ENCODE measurements at places on chromosomes 2 and 18.

GRCh38 chr2:139259422-139260051 is 479.3 kb upstream of the NXPH2 start:
- DNase-seq = no peak

GRCh38 chr2:9135822-9136558 is 70.6 kb upstream of the ASAP2 start:
- DNase-seq = no peak

- no peak for DNase-seq
These were observed 39.3 kb downstream of the CENPO start for GRCh38 chr2:24832521-24832920.

DNA sequence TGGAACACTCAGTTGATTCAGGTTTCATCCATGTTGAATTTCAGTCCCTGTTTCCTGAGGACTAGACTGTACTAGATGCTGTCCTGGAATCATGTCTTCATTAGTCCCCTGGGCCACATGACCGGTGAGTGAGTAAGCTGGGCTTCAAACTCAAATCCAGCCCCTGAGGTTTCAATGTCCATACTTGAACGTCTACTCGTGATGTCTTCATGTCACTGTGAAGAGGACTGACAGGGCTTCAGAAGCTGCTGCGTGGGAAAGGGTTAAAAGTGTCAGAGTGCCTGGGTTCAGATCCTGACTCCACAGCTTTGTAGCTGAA is 101.2 kb downstream of the CDK15 start:
- DNase-seq = no peak

DNA sequence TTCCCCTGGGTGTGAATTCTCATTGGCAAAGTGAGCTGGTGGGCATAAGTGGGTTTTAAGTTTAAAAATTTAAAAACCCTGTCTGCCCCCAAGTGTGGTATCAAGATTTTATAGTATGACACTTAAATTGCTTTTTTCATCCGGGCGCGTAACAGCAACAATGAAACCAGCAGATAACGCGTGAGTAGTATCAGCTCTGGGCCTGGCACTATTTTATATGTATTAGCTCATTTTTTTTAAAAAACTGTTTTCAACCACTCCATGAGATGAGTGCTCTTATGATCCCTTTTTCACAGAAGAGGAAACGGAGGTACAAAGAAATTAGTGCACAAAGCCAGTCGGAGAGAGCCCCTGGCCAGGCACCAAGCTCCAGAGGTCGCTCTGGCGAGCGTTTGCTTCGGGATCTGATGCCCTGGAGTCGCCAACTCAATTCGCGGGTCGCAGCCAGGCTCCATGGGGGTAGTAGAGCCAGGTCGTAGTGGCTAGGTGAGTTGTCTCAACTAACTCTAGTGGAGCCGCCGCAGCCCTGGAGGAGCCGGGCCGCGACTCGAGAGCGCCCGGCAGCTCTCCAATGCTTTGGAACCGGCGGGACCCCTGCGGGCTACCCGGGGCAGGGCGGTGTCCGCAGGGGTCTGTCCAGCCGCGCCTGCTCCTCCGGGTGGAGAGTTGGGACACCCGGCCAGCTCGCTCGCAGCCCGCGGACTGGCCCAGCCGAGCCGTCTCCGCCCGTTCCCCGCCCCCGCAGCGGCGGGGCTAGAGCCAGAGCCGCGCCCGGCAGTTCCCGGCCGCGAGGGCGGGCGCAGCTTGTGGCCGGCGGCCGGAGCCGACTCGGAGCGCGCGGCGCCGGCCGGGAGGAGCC is at the start of gene IL1R1:
Gene IL1R1, plus strand, starts transcription at position 777 of the 859 bp plus-strand sequence. CDS start 14,979 bp downstream, outside the sequence.
- DNase-seq = no peak

DNA sequence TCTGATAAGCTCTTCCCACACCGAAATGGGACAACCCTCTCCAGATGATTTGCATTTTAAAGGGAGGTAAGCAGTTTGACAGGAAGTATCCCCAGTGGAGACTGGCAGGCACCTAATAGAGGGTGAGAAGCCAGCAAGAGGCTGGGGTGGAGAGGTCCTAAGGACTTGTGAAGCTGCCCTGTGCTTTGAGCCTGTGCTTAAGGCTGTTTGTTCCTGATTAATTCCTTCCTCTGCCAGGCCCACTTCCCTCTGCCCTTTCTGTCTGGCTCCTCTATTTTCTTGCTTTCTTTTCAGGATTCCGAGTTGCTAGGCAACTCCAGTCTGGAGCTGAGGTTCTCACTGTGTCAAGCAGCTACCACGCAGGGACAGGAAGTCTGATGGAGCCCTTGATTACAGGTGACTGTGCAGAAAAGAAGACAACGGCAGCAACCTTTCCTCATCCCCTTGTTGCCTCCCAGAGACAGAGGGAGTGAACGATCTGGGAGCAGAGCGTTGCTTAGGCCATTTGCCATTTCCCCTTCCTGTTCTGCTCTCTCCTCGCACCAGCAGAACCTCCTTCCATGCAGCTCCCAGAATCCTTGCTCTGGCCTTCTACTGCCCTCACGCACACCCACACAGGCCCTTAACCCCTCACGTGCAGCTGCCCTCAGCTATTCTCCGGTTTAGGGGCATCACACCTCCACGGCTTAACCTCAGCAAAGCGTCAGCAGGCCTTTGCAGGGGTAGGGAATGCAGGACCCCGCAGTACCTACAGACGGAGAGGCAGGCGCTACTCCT is 103.6 kb upstream of the CELF4 start:
- DNase-seq = no peak

GRCh38 chr2:1049691-1050090 is 99.0 kb downstream of the SNTG2 start:
- DNase-seq = no peak

DNA sequence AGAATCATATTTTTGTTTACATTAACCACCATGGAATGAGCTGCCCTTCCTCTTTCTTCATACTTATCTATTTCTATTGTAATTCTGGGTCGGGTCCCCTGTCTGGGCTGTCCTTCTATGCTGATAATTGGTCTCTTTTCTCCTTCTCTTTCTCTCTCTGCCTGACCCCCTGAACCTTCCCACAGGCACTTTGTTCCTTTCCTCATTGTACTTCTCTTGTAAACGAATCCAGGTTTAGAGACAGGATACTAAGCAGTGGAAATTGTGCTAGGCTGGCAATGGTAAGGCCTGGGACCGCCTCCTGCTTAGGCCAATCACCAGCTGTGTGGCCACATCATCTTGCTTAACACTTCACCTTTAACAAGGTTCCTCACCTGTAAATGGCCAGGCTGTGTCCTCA is 137.0 kb downstream of the ZNF532 start:
- DNase-seq = no peak

All from T-helper 1 cell (primary cell).